Femur (tissue), 1 donor: ENCODE measurements at places on chromosomes 5 and 9.

- DNase-seq, result no peak
Observed at GRCh38 chr5:41508696-41509398, 1.6 kb downstream of the PLCXD3 start.

DNA sequence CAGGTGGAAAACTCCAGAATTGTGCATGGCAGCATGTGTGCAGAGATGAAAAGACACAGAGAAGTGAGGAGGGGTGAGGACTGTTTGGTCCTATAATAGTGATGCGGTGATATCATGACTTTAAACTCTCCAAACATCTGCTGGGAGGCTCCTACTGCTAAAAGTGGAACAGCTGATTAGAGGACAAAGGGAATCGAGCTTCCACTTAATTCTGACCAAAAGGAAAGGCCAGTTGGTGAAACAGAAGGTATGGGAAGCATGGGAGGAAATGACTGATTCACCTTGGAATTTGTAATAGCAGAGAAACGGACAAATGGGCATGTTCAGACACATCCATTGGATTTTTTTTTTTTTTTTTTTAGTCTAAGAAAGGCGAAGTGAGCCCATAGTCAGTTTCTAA is 67.5 kb upstream of the MAMDC2 start:
- DNase-seq, result no peak

GRCh38 chr9:14993061-14993800 is 83.0 kb upstream of the FREM1 start:
- DNase-seq, result peak; percentile 94

GRCh38 chr9:84829997-84830696 is 160.6 kb downstream of the NTRK2 start:
- DNase-seq, result no peak

GRCh38 chr9:98069551-98069950 is 13.0 kb downstream of the NANS start:
- no peak for DNase-seq

DNA sequence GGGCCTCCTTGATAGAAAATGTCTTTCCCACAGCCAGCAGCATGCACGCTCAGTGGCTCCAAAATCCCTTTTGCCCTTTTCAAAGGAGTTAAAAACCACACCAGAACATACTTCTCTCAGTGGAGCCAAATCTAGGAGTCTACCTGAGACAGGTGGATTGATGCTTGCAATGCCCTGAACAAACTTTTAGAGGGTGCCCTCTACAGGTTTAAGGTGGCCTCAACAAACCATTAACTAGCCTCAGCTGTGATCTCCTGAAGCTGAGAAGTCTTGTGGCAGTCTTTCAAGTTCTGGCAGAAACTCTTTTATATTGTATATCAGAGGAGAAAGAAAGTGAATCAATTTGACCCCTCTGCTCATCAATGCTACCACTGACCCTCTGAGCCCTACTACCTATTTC is 125.4 kb downstream of the MED27 start:
- no peak for DNase-seq

DNA sequence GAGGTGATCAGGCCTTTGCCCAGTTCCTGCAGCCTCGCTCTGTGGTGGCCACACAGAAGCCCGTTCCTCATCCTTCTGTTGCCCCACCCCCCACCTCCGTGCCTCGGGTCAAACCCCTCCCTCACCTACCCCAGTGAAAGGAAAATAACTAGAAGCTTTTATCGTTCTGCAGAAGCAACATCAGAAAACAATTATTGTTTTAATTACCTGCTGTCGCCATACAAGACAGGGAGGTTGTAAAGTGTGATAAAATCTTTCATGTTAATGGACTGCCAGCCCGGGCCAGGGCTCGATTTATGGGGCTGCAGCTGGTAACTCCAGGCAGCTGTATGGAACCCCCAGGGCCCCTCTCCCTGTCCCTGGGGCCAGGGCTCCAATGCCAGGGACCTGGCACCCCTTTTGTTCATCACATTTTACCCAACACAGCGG is 20.6 kb downstream of the UNC5A start:
- no peak for DNase-seq

DNA sequence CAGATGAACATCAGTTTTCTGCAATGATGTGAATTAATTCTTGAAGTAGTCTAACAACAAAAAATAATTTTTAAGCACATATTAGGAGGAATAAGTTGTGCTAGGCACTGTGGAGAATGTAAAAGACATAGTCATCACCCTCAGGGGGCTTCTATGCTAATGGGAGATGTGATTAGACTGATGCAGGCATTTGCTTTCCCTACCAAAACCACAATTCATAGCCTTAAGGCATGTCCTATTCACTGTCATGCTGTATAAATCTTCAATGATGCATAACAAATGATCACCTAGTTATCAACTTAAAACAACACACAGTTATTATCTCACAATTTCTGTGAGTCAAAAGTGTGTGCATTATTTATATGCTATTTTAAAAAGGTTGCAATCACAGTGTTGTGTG is 422.6 kb downstream of the MAN2A1 start:
- no peak for DNase-seq

DNA sequence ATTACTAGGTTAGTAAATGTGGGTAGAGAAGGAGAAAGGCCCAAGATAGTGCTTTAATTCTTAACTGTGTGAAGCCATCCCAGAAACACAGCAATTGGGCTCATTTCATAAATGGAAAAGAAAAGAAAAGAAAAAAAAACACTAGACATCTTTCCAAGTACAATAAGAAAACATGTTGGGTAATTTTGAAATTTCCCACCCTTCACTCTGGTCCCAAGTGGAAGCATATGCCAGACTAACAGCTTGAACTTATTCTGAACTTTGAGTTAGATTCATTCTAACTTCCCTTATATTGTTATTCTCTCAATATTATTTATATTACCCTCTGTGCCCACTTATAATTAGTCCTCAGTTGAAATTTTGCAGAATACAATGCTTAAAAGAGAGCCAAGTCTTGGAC is 113.4 kb upstream of the GHR start:
- DNase-seq, result no peak

GRCh38 chr9:37443566-37443965 is 21.1 kb downstream of the GRHPR start:
- DNase-seq, result no peak

- DNase-seq, result no peak
Observed at GRCh38 chr5:179536676-179537075, 13.7 kb upstream of the RUFY1 start.

DNA sequence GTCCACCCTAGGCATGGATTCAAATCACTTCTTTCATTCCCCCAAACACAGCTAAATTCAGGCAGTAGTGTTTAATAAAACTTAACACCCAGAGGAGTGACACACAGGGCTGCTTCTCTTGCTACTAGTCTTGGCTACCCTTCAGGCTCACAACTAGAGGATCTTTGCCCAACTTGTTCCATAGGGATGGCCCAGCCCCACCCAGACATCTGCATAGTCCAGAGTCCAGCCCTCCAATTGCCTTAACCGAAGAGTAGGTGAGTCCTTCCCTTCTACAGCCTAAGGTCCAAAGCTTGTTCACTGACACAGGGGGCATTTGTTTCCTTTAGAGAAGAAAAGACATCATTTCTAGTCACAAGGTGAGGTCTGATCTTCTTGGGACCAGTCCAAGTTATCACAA is 15.2 kb upstream of the RXFP3 start:
- no peak for DNase-seq

DNA sequence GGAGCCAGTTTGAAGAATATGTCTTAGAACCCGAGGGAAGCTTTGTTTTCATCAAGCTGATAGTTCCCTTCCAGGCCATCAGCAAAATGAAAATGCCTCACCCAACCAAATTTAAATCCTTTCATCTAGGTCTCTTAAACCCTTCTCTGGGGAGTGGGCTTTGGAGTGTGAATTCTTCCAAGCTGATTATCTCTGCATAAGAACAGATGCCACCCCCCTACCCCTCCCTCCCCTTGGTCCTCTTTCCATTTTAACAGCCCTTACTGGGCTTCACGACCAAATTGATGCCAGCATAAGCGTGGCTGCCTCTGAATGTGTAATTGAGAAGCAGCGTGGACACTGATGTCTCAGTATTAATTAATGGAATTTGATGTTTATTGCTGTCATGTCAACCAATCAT is 509.7 kb upstream of the CLINT1 start:
- no peak for DNase-seq

GRCh38 chr9:124478354-124478753 is 28.1 kb downstream of the ADGRD2 start:
- no peak for DNase-seq

GRCh38 chr9:131987232-131987631 is 92.4 kb downstream of the MED27 start:
- DNase-seq, result no peak

DNA sequence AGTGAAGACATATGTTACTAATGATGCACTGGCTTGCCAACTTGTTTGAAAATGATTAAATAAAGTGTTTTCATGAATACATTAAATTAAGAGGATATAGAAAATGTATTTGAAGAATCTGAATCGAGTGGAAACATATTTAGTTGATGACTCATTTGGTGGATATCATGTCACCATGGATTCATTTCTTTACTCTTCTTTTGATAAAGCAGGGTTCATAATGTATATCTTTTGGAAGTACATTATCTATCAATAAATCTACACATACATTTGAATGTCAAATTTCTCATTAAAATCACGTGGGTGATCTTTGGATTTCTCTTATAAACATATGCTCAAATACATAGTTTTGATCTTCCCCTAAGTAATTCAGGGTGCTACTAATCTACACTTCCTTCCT is 1148.1 kb upstream of the ACO1 start:
- no peak for DNase-seq

GRCh38 chr5:109483395-109483971 is 73.7 kb upstream of the PJA2 start:
- no peak for DNase-seq

DNA sequence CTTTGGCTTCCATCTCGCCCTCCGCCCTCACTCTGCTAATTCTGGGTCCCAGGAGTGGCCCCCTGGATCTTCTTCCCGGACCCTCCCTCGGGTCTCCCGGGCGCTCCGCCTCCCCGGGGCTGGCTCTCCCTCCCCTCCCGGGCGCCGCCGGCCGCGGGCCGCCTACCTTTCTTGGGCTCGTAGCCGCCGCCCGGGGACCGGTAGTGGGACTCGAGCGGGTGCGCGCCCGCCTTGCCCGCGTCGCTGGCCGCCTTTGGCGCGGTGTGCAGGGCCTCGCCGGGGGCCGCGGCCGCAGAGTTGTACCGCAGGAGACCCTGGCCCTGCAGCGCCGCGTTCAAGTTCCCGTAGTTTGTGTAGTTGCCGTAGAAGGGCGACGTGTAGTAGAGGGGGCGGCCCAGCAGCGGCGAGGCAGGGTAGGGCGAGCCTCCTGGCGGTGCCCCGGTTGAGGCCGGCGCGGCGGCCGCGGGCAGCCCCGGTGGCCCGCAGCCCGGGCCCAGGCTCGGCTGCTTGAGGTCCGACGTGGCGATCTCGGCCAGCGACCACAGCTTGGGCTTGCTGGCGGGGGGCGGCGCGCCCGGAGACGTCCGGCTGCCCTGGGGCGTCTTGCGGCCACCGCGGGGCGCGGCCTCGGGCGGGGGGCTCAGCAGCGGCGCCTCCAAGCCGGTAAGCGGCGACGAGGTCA is 3.2 kb downstream of the IRX2 start:
- no peak for DNase-seq

DNA sequence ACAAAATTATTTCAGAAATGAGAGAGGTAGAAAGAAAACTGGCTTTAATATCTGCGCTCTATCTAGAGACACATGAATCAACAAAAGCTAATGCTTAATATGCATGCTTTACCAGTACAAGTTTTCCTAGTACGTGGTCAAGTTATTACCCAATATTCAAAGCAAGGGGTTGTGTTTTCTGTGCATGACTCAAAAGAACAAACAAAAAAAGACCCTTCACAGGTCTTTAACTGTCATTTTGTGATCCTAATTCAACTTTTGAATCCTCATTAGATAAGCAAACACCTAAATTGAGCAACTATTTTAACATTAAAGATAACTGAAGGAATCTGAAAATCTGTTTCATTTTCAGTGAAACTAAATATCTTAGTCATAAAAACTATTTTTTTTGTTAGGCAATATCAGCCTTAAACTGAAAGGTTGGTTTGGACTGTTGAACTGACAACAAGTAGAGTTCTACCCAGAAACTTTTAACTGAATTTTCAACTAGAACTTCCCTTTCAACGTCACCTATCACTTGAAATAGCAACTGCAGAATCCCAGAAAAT is 12.5 kb downstream of the ST8SIA4 start:
- no peak for DNase-seq

DNA sequence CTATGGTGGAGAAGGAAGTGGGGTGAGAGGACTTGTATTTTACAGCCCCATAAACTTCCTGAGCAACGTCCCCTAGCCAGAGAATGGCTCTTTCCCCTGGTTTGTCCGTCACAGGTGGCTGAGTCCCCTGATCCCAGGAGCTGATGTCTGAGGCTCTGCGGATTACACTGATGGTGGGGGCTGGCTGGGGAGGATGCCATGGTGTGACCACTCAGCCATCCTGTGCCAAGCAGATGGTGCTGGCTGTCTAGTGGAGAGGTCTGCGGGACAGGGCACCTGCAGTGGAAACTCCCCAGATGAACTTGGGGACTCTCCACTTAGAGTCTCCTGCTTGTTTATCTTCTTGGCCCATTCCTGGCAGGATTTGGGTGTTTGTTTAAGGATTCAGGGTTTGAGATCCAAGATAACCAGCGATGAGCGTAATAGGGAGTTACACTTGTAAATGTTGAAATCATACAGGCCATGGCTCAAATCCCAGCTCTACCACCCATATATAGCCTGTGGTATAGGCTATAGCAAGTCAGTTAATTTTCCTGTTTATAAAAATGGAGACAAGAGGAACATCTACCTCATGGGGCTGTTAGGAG is 4.7 kb upstream of the PTGS1 start:
- no peak for DNase-seq

DNA sequence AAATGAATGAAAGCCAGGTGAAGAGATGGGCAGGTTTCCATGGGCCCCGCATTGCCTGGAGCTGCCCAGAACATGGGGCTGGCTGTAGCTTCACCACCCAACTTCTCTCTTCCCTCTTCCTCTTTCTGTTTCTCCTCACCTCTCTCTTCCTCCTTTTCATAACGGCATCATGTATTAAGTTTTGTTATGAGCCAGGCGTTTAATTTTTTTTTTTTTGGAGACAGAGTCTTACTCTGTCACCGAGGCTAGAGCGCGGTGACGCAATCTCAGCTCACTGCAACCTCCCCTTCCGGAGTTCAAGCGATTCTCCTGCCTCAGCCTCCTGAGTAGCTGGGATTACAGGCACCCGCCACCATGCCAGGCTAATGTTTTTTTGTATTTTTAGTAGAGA is 13.0 kb upstream of the SPINK4 start:
- no peak for DNase-seq

- no peak for DNase-seq
Observed at GRCh38 chr9:137602661-137603060, 2.8 kb upstream of the ARRDC1 start.

- DNase-seq, result no peak
Observed at GRCh38 chr5:75460532-75460931, 50.9 kb downstream of the CERT1 start.

- DNase-seq, result no peak
Observed at GRCh38 chr5:55523293-55523692, 11.5 kb downstream of the PLPP1 start.

DNA sequence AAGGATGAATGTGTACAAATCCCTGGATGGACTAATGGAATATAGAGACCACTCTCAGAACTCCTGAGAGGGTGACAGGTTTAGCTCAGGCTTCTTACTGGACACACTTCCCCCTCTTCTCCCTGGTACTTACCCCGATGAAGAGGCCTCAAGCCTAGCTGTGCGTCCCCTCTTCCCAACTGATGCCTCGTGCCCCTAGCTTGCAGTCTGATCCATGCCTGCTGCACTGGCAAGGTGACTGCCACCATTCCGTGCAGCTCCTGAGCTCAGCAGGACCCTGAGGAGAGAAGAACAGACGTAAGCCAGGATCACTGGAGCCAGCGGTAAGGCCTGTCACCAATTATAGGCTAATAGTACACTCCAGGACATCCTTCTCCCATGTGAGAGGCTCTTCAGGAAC is 5.5 kb upstream of the STOML2 start:
- no peak for DNase-seq
